ENCODE measurements at places on chromosomes 1 and 21. TPM values are rescaled to one million over a fixed set of nuclear protein-coding genes. Genes with fewer than 3 reads are reported as not detected.
A peak's percentile ranks its signal among the peaks of the same experiment; 100 is the strongest.

DNA sequence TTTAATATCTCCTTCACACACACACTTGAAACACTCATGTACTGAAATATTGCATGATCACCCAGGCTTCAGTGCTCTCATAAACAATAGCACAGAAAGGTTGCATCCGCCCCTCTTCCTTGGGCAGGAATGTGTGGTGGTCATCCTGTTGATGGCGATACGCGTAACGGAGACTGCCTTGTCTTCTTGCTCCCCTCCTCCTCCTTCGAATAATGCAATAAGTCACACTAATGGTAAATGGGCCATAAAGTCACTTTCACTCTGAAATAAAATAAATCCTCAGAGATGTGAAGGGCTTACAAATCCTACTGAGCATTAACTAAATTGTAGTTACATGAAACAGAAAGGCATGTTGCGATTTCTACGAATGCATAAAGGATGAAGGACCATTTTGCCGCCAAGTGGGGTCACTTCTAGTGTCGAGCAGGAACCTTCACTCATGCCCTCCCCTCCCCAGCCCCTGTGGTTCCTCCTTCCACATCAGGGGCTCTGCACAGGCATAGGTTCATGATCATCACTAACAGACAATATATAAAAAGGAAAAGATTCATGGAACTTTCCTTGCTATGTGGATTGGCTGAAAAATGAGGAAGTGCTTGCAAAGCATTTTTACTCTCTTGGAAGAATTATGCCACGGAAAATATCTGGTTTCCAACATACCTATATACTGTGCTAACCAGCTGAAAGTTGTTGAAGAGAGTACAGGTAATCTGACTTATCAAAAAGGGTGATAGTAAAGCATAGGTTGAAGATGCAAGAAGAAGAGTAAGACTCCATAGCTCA, 1.2 kb upstream of the PGBD5 start:
- no peak for DNase-seq

GRCh38 chr1:198838022-198838342, 199.1 kb downstream of the PTPRC start:
- DNase-seq, result no peak

- peak; percentile 7 for DNase-seq
Measured at GRCh38 chr1:196723325-196724185, 51.1 kb upstream of the CFHR3 start.

DNA sequence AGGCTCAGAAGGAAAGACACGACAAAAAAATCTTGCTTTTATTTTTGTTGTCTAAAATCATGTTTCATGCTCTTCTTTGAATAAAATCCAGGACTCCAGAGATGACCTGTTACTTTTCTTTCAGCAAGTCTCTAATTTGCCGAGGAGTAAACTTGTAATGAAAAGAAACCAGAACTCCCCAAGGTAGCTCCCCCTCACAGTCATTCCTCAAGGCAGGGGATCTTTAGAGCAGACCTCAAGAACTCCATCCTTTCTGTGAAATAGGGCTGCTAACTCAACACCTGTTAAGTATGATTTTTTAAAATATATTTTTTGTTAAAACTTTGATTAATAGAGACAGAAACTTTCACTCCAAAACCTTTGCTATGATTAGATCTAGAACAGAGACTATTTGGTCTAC, 82.7 kb upstream of the ABCD3 start:
- DNase-seq, result no peak

Gene SMG7
- total RNA-seq, result 30.7 TPM

Gene MAP3K21
- total RNA-seq, result 0.26 TPM

Data from pulmonary artery endothelial cell (primary cell).